ENCODE measurements at places on chromosomes 2 and 18.

DNA sequence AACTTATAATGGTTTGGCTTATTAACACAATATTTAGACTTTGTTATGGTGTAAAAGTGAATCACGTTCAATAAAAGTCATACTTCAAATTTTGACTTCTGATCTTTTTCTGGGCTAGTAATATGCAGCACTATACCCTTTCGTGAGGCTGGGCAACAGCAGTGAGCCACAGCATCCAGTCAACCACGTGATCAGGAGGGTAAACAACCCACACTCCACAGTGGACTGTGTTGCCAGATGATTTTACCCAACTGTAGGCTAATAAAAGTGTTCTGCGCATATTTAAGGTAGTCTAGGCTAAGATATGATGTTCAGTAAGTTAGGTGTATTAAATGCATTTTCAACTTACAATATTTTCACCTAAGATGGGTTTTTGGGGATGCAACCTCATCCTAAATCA lies 148.6 kb downstream of the ZNF385B start:
- no peak for DNase-seq

DNA sequence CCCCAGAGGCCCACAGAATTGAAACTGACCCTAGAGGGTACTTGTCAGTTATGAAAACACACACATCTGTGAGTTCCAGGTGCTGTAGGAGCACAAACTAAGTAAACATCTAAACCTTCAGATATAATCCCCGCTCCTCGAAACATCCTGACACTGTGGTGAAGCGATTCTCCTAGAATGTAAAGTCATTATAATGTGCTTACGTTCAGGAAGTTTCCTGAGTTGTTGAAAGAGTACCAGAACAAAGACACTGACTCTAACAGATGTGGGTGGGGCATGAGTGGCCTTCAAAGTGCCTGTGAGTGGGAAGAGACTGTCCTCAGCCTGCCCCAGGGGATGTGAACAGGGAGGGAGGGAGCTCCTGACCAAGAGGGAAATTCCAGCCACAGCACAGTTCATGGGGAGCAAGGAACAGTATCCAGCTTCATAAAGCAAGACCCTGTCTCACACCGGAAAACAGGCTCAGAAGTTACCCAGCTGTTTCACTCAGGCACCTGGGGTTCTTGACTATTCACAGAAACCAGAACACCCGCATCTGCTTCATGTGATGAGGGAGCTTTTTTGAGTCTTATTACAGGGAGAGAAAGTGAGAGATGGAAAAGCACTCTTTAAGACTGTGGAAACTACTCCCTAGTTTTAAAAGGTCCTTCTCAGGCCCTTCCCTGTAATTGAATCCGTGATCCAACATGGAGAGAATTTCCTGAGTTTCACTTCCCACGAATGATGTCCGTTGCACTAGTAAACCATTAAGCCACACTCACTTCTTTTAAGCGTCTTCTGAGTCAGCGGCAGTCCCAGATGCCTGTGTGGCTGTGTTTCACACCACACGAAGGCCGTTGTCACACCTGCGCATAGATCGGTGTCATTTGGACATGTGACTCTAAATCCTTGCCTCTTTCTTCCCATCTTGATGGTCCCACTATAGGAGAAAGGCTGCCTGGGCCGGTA lies 88.6 kb upstream of the EML6 start:
- DNase-seq = no peak

DNA sequence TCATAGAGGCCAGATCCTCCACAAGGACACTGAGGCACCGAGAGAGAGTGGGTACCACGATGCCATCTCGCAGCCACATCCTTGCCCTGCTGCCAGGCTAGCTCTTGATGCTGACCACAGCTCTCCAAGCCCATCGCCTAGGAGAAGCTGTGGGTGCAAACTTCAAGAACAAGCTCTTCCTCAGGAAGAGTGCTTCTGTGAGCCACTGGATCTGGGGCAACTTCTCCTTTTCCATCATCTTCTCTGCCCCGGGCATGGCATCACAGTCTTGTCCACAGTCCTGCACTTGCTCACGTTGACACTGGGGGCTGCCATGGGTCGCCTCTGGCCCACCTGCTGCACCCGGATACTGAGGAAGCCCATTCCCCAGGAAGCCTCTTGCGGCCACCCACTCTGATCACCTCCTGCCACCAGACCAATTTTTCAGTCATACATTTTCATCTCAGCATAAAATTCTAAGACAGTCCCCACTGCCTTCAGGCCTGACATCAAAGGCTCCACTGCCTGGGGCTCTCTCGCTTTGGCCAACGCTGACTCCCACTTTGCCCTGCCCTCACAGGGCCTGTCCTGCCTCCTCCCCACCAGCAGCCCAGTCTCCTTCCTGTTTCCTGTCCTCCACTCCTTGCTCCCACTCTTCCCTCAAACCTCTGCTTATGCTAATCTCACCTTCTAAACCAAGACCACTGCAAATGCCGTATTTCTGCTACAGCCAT lies 243.9 kb downstream of the AFF3 start:
- DNase-seq = no peak

DNA sequence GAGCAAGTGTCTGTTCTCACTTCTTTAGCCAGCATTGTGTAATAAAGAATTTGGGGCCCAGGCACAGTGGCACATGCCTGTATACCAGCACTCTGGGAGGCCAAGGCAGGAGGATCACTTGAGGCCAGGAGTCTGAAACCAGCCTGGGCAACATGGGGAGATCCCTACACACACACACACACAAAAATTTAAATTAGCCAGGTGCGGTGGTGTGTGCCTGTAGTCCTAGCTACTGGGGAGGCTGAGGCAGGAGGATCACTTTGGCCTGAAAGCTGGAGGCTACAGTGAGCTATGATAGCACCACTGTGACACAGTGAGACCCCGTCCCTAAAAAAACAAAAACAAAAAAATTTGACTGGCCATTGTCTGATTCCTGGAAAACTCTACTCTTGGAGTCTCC lies 8.3 kb downstream of the REV1 start:
- DNase-seq = no peak

DNA sequence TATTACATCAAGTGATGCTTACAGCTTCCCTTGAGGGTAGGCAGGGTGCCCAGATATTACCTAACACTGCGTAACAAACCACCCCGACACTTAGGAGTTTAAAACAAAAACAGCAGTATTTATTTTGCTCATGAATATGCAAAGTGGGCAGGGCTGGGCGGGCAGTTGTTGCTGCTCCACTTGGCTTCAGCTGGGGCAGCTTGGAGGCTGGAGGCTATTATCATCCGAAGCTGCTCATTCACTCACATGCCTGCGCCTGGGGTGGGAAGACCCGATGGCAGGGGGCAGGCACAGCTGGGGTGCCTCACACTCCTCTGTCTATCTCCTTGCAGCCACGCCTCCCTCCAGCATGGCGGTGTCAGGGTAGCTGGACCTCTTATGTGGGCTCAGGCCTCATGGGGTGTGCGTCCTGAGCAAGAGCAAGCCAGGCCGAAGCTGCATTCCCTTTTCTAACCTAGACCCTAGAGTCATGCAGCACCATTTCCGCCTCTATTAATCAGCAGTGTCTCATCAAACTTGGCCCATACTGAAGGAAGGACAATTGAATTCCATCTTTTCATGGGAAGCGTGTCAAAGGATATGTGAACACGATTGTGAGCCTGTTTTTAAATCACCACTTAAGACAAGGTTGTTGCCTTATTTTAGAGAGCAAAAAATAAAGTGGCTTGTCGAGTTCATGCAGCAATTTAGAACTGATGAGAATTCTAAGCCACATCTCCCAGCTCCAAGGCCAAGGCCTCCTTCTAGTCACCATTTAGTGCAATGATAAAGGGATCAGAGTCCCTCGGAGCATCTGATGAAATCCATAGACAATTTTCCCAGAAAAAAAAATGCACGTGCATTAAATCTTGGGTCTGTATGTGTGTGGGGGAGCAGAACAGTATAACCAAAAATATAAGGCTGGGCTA lies 54.9 kb downstream of the SDC1 start:
- no peak for DNase-seq

- DNase-seq = no peak
Observed at GRCh38 chr2:239887604-239888003, 137.5 kb downstream of the NDUFA10 start.

DNA sequence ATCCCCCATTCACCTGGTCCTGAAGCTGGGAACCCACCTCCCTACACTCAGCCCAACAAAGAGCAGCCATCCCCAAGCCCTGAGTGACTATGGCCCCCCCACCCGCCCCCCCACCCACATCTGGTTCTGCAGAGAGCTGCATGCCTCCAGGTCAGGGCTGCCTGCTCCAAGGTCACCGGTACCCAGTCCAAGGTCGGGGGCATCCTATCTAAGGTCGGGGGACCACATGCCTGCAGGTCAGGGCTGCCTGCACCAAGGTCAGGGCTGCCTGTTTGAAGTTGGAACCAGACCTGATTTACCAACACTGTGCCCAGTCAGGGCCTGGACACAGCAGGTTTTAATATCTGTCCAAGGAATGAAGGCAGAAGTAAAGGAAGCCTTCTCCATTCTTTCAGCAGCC lies 66.1 kb upstream of the GPC1 start:
- DNase-seq = no peak

- no peak for DNase-seq
Observed at GRCh38 chr18:3179430-3180089, 40.2 kb downstream of the MYOM1 start.

- DNase-seq = no peak
Observed at GRCh38 chr2:189305291-189305943, 125.9 kb upstream of the COL5A2 start.

GRCh38 chr2:136214307-136215200 lies 96.6 kb upstream of the CXCR4 start:
- DNase-seq = no peak

GRCh38 chr2:176978921-176979320 lies 233.7 kb upstream of the HNRNPA3 start:
- DNase-seq = no peak

GRCh38 chr2:887639-888038 lies 63.0 kb upstream of the SNTG2 start:
- DNase-seq = no peak

- no peak for DNase-seq
Observed at GRCh38 chr2:219230059-219230540, 494 bp downstream of the ANKZF1 start.
